ENCODE measurements at places on chromosomes 7 and 10.

DNA sequence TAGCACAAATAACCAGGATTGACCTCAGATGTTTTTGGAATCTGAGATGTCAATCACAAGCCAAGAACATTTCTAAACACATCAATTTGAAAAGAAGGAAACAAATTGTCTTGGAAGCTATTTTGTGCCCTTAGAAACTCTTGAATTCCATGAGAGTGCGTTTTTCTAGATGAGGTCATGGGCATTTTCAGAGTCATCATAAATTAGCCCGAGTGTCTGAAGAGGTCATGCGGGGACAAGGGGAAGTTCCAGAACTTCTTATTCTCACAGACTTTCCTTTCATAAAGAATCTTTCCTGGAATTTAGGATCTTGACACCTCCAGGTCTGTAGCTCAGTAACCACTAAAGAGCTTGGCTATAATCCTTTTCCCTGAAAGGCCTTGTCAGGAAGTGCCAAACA lies 28.2 kb downstream of the IL2RA start:
- DNase-seq = no peak

- DNase-seq = no peak
Observed at GRCh38 chr10:21675157-21675796, 141.2 kb downstream of the MLLT10 start.

DNA sequence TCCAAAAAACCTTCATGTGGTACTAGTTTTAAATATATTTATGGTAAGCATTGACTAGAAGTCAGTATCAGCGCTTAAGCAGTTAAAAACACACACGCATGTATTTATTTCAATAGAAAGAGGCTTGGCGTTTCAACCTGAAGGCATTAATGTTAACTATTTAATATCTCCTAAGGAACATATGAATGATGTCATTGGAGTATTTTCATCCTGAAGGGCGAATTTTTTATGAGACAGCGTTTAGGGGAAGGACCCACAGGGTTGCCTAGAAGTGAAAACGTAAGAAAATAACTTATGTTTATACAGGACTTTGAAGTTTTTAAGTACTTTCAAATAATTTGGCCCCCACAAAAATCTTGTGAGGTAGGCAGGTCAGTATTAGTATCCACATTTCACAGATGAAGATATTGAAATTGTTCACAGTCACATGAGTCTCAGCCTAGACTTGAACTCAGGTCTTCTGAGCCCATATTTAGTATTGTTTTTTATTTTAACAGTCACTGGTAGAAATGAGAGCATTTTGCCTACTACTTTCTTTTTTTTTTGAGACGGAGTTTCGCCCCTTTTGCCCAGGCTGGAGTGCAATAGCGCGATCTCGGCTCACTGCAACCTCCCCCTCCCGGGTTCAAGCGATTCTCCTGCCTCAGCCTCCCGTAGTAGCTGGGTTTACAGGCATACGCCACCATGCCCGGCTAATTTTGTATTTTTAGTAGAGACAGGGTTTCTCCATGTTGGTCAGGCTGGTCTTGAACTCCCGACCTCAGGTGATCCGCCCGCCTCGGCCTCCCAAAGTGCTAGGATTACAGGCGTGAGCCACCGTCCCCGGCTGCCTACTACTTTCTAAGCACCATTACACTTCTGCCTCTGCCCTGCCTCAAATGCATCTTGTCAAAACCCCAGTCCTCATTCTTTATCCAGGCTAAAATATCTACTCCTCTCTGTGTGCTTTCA lies 1.8 kb downstream of the SLK start:
- DNase-seq = no peak

GRCh38 chr7:110612680-110613079 lies 478.2 kb upstream of the LRRN3 start:
- no peak for DNase-seq

- DNase-seq = no peak
Observed at GRCh38 chr10:5840314-5841307, 27.4 kb upstream of the GDI2 start.

- DNase-seq = no peak
Observed at GRCh38 chr7:83593921-83594475, 54.9 kb downstream of the SEMA3E start.

GRCh38 chr10:124162774-124163354 lies 69.5 kb upstream of the CHST15 start:
- DNase-seq = no peak

GRCh38 chr10:132724446-132724845 lies 61.5 kb downstream of the NKX6-2 start:
- no peak for DNase-seq

- DNase-seq = no peak
Observed at GRCh38 chr10:125878957-125879835, 1.9 kb downstream of the DHX32 start.

DNA sequence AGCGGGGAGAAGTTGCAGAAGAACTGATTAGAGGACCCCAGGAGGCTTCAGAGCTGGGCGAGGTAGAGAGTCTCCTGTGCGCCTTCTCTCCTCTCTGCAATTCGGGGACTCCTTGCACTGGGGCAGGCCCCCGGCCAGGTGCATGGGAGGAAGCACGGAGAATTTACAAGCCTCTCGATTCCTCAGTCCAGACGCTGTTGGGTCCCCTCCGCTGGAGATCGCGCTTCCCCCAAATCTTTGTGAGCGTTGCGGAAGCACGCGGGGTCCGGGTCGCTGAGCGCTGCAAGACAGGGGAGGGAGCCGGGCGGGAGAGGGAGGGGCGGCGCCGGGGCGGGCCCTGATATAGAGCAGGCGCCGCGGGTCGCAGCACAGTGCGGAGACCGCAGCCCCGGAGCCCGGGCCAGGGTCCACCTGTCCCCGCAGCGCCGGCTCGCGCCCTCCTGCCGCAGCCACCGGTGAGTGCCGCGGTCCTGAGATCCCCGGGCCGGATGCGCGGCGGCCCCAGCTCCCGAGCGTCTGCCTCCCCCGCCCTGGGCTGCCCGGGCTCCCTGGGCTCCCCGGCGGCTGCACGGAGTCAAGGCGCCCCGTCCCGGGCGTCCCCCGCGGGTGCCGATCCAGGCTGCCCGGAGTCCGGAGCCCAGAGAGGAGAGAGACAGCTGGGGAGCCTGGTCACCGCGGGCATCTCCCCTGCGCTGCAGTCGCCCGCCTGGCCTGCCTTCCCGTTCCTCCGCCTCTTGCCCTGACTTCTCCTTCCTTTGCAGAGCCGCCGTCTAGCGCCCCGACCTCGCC lies at the start of gene PLAU:
PLAU (plus strand) TSS at position 369 of the 789 bp plus-strand sequence. CDS start 424 bp downstream, outside the sequence.
- no peak for DNase-seq

GRCh38 chr7:74526780-74527179 lies 73.1 kb downstream of the GTF2IRD1 start:
- DNase-seq = no peak

DNA sequence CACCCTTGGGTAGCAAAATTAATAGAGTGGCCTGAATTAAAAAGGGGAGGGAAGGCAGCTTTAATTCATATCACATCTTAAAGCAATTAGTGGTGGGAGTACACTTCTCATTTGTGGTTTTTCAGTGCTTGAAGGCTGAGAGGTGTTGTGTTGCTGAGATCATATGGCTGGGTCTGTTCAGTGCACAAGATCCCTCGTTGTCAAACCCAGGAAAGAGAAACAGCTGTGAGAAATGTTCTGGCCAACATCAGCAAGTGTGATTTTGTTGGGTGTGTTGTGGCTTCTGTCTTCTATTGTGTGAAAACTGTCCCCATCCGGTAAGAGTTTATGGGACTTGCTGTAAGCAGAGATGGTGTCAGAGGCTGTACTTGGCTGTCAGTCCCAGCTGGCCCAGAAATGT lies 197.9 kb upstream of the BMPER start:
- no peak for DNase-seq

DNA sequence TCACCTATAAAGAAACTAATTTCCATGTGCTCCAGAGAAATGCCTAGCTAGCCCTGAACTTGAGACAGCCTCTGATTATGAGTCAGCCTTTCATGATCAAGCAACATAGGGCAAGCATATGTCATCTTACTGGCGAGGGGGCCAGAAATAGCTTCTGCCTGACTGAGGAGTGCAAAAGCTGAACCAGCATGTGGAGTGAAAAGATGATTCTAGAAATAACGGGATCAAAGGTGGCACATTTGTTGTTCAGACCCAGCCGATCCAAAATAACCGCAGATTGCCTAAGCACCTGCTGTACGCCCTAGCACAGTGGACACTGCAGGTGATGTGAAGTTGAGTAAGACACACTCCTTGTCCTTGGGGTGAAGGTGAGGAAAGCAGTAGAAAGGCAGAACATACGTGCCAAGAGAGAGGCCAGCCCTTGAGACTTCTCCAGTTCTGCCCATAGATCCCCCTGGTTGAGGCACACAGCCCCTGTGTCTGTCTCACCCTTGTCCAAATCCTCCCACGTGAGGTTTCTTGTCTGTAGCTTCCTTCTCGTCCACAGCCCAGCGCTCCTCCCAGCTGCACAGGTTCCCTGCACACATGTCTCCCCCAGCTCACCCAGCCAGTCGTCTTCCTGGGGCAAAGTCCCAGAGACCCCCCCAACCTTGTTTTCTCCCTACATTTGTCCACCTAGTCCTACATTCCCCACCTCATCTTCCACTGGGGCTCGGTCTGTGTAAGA lies 2.8 kb upstream of the BCL7B start:
- DNase-seq = peak; percentile 18
